ENCODE measurements at places on chromosomes 16 and 17.

DNA sequence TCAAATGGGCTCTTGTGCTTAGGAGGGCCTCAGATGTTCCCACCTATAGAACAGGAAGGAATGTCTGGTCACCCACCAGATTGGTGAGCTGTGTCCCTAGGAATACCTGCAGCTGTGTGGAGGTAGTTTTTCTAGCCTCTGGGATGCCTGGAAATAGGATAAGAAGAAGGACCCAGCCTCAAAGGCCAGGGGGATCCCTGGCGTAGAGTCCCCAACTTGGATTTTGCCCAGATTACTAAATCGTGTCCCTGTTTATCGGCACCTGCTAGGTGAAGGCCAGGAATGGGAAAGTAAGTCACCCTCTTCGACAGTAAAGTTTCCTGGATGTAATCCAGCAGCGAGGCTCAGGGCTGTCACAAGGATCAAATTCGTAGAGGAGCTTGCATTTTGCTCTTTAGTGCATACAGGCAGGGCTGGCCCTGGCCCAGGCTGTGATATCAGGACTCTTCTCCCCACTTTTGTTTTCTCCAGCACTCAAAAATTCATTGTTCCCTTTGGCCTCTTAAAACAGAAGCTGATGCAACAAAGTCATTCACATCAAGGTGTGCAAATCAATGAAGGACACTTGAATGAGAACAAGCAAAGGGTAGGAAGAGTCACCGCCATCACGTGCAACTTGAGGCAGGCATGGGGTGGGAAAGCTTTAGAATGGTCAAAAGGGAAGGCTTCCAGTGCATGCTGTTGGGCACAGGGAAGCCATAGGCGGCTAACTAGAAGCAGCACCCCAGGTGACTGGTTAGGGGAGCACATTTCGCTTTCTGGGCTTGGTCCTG, 7.5 kb downstream of the SLC13A2 start:
- no peak for DNase-seq

DNA sequence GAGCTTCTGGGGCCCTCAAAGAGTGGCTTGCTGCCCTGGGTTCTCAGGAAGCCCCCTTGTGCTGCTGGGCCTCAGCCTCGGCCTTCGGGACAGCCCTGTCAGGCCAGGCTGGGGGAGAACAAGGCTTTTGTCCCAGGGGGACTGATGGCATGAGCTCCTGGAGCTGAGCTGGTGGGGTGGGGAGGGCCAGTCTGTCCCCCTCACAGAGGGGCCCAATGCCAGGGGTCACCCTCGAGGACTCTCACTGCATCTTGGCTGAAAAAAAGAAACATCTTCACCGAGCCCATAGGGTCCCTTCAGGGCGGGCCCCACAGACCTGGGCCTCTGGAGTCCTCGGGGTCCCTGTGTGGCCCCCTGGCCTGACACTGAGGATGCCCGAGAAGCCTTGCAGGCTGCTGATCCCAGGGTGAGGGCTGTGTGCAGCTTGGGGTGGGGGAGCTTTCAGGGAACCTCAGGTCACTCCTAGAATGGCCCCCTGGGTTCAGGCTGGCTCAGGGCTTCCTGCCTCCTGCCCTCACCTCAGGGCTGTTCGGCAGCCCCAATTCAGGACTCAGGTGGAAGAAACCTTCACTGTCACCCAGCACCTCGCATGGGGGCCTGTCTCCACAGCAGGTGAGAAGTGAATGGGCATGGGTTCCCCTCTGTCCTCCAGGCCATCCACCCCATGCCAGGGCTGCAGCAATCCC, 90.5 kb downstream of the TNFRSF13B start:
- DNase-seq, result no peak

DNA sequence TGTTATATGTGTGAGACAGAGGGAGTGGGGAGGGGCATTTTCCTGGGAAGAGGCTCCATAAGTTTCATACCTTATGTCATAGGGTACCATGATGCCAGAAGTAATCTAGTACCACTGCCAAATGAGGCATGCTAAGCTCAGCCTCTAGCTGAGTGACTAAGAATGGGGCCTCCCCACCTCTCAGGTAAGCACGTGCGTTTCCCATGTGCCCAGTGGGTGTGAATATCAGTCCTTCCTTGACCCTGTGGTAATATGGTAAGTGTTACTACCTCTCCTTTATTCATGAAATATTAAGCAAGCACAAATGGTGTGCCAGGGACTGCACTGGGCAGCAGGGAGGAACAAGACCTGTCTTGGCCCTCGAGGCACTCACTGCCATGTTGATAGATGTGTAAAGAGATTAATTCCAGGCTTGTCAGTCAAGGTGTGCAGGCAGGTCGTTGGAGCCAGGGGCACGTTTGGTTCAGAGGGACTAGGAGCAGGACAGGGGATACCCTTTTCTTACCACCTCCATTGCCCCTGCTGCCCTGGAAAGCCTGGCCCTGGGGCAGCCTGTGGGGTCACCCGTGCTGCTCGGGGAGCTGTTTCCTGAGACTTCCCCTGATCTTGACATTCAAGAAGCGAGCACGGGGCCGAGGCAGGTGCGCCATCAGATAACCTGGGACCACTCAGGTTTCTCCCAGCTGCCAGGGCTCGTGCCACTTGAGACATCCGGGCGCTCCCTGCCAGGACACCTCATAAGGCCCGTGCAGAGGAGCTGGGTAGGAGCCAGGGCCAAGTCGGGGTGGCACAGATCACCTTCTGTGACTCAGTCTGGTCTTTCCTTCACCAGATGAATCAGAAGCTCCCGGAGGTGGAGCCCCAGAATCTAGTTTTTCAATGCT, 8.8 kb downstream of the RSAD1 start:
- DNase-seq, result no peak

DNA sequence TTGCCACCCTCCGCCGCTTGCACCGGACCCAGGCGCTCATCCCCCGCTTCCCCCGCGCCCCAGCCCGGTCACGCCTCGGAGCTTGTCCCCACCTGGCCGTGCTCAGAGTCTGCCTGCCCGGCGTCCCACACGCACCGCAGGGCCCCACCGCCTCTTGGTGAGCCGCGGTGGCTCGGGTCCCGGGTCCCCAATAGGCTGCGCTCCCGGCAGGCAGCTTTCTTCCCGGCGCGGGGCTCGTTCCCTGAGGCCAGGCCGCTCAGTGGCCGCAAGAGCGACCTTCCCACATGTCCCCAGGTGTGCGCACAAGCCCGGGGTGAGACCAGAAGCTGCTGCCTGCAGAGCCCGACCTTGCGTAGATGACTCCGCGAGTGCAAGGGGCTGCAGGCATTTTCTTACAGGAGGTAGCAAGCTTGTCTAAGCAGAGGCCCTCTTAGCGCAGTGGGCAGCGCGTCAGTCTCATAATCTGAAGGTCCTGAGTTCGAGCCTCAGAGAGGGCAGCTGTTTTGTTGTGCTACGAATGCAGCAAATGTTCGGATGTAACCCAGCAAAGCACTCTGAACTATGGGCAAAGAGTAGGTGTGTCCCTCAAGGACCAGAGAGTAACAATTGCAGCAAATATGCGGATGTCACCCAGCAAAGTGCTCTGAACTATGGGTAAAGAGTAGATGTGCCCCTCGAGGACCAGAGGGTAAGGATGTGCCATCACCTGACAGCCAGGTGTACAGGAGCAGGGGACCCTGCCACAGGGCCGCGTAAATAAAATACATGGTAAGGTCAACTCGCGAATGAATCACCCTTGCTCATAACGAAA, 15.6 kb downstream of the TLE7 start:
- peak; percentile 39 for DNase-seq

GRCh38 chr17:71986886-71987285, 133.9 kb upstream of the SOX9 start:
- DNase-seq, result no peak

DNA sequence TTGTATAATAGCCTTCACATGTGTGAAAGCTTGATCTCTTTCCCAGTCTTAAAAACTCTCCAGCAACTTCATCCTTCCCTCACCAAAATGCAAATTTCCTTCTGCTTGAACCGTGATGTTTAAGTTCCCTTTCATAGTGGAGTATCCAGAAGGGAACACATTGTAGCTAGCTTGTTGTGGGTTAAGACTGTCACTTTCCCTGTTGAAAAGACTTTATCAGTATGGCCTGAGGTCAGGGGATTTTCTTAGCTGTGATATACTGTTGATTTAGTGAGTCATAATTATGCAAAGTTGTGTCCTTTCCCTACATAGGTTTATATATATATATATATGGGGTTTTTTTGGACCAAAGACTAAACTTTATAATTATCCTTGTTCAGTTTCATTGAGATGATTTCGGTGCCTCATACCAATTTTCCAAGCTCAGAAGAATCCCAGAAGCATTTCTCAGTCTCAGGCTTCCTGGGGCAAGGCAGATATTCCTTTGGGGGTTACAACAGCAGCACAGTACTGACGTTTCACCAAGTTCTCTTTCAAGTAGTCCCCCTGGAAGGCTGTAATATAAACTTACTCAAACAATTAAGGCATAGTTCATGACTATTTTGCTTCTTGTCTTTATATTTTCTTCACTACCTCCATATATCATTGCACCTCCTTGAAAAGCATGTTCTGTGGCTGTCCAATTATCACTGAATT, 35.7 kb downstream of the ESRP2 start:
- no peak for DNase-seq

GRCh38 chr16:82281544-82281943, 111.5 kb upstream of the MPHOSPH6 start:
- DNase-seq, result no peak

DNA sequence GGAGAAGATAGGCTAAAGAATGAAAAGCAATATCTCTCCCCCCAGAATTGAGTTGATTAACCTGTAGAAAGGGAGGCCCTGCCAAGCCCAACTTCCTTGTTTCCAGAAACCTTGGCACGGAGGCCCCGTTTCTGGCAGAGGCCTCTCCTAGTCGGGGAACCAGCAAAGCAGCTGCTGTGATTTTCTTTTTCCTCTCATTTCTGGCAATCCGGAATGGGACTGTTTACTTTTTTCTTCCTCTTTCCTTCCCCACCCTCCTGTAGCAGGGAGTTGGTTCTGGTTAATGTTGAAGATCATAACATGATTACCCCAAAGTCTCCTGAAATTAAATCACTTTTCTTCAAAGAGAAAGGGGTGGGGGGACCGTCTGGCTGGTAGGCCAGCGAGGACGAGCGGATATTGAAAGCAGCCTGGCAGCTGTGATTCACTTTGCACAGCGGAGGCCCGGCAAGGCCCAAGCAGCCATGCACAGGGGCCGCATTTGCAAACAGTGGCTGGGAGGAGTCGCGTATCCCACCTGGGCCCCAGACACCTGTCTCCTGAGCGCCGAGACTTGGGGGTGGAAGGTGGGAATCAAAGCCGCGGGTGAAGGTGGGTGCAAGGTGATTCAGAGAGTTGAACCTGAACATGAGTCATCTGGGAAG, 51.5 kb downstream of the NTN1 start:
- no peak for DNase-seq
